ENCODE measurements at places on chromosomes 7 and 10. TPM values are rescaled to one million over a fixed set of nuclear protein-coding genes. Genes with fewer than 3 reads are reported as not detected.

CYP2C8 gene
- total RNA-seq = not detected

NUTM2B gene
- 0.33 TPM for total RNA-seq

SHOC2 gene
- total RNA-seq = 17.5 TPM

EN2 gene
- total RNA-seq = 1.0 TPM

MAT1A gene
- total RNA-seq = not detected

RAB19 gene
- total RNA-seq = not detected

RAPGEF5 gene
- 0.07 TPM for total RNA-seq

HPSE2 gene
- total RNA-seq = not detected

AGAP9 gene
- 9.1 TPM for total RNA-seq

SERPINE1 gene
- total RNA-seq = 1,104 TPM

VWA2 gene
- total RNA-seq = not detected

FAM237B gene
- total RNA-seq = not detected

AIMP2 gene
- 98.8 TPM for total RNA-seq

SPDYE16 gene
- not detected for total RNA-seq

POLR1F gene
- total RNA-seq = 16.2 TPM

NPY4R gene
- 50.0 TPM for total RNA-seq

POU6F2 gene
- not detected for total RNA-seq

SLC29A4 gene
- 16.1 TPM for total RNA-seq

TRIM50 gene
- not detected for total RNA-seq

KCNIP2 gene
- 1.1 TPM for total RNA-seq

TMUB1 gene
- 36.3 TPM for total RNA-seq

CAV1 gene
- total RNA-seq = 487 TPM

CLCN1 gene
- total RNA-seq = 0.02 TPM

EFCAB10 gene
- 3.7 TPM for total RNA-seq

TEX47 gene
- total RNA-seq = not detected

KBTBD2 gene
- total RNA-seq = 24.3 TPM

PI4K2A gene
- total RNA-seq = 28.6 TPM

CLDN12 gene
- total RNA-seq = 21.3 TPM

NOBOX gene
- total RNA-seq = not detected

PWWP2B gene
- 18.2 TPM for total RNA-seq

DRGX gene
- total RNA-seq = 0.09 TPM

FFAR4 gene
- total RNA-seq = 0.14 TPM

Data from A549 treated with CORT108297 at 1 μM for 4 hours (cell line).